Suppressor macrophage treated with lipopolysaccharide for 4 hours (primary cell): ENCODE measurements at places on chromosomes 13 and 19.

DNA sequence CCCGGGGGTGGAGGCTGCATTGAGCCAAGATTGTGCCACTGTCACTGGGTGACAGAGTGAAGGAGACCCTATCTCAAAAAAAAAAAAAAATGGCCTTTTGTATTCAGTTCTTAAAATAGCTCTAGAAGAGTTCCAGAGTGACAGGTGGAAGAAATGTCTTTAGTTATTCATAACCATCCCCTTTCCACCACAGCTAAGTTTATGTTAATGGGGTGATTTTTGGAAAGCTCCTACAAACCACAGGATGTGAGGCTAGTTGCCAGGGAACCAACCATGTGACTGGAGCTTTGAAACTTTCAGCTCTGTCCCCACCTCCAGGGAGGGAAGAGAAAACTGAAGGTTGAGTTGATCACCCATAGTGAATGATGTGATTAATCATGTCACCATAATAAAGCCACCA is 6.9 kb downstream of the ZNF490 start:
- no peak for DNase-seq

DNA sequence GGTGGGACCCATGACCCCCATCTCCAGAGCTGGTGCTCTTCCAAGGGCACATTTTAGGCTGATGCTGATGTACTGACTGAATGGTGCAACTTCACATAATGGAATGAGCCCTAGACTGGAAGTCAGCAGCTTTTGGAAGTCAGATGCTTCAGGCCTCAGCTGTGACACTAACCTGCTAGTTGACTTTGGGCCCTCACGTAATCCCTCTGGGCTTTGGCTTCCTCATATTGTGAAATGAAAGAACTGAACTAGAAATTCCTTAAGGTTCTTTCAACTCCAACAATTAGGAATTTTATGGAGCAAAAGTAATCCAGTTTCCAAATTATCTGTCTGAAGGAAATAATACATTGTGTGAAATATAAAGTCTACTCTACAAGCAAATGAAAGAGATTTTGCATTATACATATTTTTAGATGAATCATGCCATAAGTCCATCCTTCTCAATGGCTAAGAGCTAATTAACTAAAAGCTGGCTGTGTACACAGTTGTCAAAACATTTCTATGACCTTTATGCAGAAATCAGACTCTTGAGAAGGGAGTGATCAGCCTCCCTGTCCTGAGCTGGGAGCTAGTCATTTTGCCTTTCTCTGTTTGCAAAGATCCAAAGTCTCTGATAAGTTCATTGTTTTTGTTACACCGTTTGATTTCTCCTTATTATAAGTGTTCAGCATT is 204.2 kb downstream of the DCLK1 start:
- DNase-seq = no peak

DNA sequence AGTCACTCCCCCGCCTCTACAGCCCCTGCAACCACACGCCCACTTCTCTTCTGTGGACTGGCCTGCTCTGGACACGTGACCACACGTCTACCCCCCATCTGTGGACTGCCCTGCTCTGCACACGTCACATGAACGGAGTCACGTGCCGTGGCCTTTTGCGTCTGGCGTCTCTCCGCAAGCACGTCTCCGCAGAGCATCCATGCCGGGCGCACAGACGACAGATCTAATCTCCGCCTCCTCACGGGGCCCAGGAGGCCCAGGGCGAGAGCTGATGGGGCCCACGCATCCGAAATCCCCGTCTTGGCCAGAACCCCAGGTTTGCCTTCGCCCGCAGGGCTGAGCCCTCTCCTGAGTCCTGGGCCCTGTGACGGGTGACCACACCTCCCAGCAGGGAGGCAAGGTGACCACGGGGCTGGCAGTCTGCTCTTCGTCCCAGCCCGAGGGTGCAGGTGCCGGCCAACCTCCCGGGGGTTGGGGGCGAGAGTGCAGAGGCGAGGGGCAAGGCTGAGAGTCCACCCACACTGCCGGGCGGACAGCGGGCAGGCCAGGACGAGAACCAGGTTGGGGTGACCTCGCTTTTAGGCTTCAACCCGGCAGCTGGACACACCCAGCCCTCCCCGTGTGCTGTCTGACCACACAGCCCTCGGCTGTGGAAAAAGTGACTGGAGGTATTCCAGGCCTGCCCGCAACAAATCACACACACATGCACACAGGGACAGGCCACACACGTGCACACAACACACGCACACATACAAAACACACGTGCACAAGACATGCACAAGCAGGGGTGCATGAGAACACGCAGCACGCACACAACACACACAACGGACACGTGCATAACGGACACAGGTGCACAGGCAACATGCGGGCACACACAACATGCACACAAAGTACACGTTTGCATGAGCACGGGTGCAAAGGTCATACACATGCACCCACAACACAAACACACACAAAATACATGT is 3.9 kb downstream of the SBNO2 start:
- no peak for DNase-seq

GRCh38 chr13:76667551-76667950 is 218.7 kb downstream of the KCTD12 start:
- DNase-seq = peak; percentile 56

DNA sequence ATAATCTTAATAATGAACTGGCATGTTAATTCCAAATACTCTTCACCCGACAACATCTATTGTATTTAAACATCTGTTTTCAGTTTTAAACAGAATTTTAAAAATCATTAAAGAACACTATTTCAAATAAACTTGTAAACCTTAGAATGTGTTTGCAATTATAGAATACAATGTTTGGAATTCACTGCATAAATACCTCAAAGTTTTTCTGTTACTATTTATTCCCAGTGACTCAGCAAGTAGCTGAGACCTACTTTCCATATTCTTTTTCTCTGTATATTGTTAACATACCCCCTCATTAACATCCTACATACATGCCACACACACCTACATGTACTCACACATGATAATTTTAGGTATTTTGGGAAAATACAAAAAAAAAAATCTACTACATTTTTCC is 1134.3 kb downstream of the SLITRK1 start:
- DNase-seq = no peak

GRCh38 chr13:29577136-29578051 is 18.1 kb downstream of the SLC7A1 start:
- DNase-seq = peak; percentile 11

GRCh38 chr19:12708641-12709040 is 12.2 kb upstream of the FBXW9 start:
- DNase-seq = no peak

DNA sequence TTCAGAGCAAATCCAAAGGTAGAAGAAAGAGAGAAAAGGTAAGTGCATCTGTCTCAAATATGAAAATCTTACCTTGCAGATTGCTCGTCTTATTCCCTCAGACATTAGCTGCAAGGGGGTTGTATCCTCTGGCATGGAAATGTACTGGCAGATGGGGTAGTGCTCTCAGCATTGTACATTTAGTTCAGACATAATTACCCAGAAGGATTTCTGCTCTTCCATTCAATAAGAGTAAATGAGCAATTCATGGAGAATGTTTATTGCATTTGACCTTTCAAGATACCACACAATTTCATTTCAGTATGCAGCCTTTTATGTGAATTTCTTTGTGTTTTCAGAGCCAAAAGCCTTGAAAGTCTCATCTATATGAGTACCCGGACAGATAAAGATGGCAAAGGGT is 63.8 kb downstream of the SCEL start:
- DNase-seq = no peak

- no peak for DNase-seq
Observed at GRCh38 chr19:16446108-16446723, 25.6 kb downstream of the EPS15L1 start.

DNA sequence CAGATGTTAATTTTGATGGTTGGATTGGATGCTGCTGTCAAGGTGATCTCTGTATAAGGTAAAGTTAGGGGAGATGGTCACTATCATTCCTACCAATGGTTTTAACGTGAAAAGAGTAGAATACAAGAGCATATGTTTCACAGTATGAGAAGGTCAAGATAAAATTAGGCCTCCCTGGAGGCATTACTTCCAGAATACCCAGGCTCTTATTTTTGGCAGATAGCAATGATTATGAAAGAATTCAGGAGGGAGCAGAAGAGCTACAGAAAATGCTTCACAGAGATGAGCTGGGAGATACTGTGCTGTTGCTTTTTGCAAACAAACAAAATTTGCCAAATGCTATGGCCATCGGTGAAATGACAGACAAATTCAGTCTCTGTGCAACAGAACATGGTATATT is 547.5 kb upstream of the SPRY2 start:
- no peak for DNase-seq

GRCh38 chr19:7926021-7926726 is at the start of gene CTXN1:
TSS of gene CTXN1 (minus strand) at chr19:7926135. CDS start at chr19:7925538, 597 bp downstream.
- peak; percentile 62 for DNase-seq

DNA sequence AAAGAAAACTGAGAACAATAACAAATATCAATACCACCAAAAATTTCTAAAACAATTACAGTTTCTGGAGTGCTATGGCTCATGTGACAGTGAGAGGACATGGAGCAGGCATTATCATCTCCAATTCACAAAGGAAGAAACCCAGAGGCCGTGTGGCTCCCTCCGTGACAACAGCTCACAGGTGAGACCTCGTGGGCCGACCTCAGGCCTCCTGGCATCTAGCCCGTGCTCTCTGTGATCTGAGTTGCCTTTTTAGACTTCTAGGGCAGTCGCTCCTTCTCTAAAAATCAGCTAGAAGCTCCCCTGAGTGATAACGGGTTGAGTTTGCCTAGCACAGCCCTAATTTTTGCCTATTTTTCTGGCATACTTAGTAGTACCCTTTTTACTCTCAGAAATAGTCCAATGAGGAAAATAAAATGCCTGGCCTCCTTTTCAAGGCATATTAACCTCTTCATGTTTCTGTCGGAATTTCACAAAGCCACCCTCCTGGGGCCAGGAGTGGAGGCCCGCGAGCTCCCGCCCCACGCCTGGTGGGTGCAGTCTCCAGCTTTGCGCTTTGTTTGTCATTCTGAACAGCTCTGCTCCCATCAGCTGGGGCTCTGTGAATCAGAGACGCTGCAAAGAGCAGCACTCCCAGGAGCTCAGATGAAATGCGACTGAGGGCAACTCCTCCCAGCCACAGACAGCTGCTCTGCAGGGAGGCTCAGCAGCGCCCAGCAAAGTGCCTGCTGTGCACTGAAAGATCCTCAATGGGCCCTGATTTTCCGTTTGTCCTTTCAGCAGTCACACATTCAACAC is 292.5 kb downstream of the UQCRFS1 start:
- DNase-seq = no peak

DNA sequence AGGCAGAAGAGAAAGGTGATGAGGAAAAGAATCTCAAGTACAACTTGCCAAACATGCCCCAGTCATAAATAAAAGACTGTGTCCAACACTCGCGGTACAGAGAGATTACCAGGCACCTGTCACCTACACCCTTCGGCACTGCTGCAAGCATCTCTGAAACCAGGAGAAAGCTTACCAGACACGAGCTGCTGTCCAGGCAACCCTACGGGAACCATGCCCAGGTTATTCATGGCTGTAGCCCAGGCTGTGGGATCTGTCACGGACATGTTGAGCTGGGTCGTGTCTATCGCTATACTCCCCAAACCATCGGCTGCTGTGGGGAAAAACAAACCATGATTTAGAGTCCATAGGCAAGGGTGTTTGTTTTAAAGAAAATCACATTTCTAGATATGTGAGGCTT is 375.0 kb downstream of the ENOX1 start:
- DNase-seq = no peak

DNA sequence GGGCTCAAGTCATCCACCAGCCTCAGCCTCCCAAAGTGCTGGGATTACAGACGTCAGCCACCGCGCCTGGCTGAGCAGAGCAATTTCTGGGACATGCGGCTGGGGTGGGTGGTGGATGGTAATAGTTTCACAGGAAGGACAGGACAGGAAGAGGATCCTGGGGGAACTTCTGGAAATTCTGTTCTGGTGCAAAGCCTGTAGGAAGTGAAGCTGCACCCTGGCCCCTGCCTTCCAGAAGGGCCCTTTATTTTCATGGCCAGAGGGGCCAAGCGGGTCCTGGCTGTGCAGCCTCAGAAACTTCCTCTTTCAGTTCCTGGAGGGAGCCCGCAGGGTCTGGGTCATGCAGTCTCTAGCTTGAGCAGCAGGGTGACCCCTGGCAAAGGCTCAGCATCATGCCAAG is 15.7 kb downstream of the FEM1A start:
- peak; percentile 96 for DNase-seq

GRCh38 chr19:4018775-4019504 is 11.4 kb downstream of the PIAS4 start:
- no peak for DNase-seq

- DNase-seq = no peak
Observed at GRCh38 chr19:4361152-4362046, 18.0 kb downstream of the MPND start.

GRCh38 chr13:32428581-32429432 is 877 bp upstream of the N4BP2L1 start:
- peak; percentile 93 for DNase-seq

DNA sequence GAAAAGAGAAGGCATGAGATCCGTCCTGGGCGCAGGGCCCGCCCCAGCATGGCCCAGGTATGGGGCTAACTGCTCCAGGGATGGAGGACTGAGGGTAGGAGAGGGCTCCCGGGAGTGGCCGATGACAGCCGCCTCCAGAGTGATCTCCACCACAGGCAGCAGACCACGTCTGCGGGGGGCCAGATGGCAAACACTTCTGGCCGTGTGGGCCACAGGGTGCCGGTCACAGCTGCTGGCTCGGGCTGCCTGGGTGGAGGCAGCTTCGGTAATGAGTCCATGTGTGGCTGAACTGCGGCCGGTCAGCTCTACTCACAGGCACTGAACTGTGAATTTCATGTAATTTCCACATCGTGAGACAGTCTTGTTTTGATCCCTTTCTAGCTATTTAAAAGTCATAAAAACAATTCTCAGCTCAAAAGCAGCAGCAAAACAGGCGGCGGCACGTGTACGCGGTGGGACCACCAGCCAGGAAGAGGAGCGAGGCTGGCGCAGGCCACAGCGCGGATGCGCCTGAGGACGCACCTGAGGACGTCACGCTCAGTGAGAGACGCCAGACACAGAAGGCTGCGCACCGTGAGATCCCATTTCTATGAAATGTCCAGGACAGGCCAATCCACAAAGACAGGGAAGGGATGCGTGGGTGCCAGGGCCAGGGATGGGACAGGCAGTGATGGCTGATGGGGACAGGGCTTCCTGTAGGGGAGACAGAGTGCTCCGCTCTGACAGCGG is 4.0 kb downstream of the LSM7 start:
- no peak for DNase-seq

- no peak for DNase-seq
Observed at GRCh38 chr19:20182222-20182785, 15.3 kb downstream of the ZNF486 start.

GRCh38 chr19:53531457-53531856 is 6.5 kb upstream of the ZNF331 start:
- no peak for DNase-seq

GRCh38 chr13:113499936-113500335 is 9.4 kb upstream of the DCUN1D2 start:
- DNase-seq = no peak

- DNase-seq = no peak
Observed at GRCh38 chr13:84997858-84998257, 801.4 kb downstream of the SLITRK6 start.

DNA sequence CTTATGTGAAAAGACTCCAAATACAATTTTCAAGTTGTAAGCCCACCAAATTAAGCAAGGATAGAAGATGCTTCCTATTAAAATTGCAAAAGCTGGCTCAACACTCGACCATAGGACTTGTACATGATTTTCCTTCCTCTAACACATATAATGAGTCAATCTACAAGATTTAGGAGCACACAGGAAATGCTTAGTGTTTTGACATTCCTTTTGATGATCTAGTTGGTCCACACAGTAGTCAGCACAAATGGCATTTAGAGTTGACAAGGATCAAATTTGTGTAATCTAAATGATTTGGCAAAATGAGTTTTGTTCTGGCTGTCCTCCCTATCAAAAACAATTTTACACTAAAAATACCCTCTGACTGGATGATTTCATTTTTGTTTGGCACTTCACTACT is 340.2 kb downstream of the DIAPH3 start:
- DNase-seq = no peak

- DNase-seq = no peak
Observed at GRCh38 chr19:48400018-48400742, 6.7 kb downstream of the GRIN2D start.
